ENCODE measurements at places on chromosomes 5 and 9. TPM values are rescaled to one million over a fixed set of nuclear protein-coding genes. Genes with fewer than 3 reads are reported as not detected.

PDE6A gene
- total RNA-seq: 0.25 TPM

FAM169A gene
- 7.7 TPM for total RNA-seq

C6 gene
- total RNA-seq: not detected

ARL14EPL gene
- total RNA-seq: 0.35 TPM

HIGD2A gene
- total RNA-seq: 257 TPM

ASPN gene
- total RNA-seq: not detected

LECT2 gene
- not detected for total RNA-seq

GPX3 gene
- total RNA-seq: 22.8 TPM

FOXI1 gene
- total RNA-seq: not detected

PCDHB2 gene
- total RNA-seq: 4.1 TPM

GDA gene
- 1.2 TPM for total RNA-seq

PCDHA12 gene
- 3.4 TPM for total RNA-seq

PHF24 gene
- 0.08 TPM for total RNA-seq

SMIM3 gene
- 7.7 TPM for total RNA-seq

MLANA gene
- total RNA-seq: not detected

SV2C gene
- not detected for total RNA-seq

Data from A549 treated with GW870086 at 1 μM for 4 hours (cell line).